ENCODE measurements at places on chromosomes 12 and 14.

GRCh38 chr12:124568431-124569374, 1.3 kb upstream of the NCOR2 start:
- DNase-seq = no peak

DNA sequence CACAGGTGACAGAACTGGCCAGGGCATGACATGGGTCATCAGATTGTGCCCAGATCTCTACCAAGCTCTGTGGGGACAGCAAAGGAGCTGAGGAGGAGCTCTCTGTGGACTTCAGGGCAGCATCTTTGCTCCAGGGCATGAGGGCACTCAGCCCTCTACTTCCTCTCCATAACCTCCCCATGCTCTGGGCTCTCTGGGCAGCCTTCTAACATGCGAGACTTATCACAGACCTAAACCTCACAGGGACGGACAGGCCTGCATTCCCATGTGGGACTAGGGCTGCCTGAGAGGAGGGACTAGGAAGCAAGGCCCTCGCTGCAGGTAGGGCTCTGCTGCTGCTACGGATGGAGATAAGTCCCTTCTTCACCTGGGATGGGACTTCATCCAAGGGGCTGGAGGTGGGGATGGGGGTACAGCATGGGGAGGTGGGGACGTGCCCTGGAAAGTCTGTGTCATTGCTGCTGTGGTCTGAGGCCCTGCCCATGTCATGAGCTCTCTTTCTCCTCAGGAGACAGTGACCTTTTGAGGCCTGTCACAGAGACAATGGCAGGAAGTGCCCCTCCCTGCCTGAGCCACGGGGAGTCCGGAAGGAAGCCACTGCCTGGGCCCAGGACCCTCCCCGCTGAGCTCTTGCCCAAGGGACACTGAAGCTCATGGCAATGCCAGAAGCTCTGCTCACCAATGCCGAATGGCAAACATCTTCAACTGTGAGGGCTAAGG, 44.1 kb downstream of the PITPNM2 start:
- DNase-seq = peak; percentile 65

DNA sequence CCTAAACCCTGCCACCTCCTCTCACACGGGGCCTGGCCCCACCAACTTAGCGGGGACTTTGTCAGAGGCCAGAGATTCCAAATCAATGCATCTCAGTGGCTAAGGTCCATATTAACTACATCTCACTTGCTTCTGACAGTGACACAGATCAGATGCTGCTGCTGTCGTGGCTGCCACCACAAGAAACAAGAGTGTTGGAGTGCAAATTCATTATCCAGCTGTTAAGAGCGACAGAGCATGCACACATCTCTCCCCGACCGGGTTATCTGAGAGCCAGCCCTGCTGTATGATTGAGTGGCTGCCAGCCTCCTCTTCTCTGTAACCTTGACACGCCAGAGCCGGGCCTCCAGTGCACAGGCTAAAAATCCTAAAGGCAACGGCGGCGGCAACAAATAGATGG, 40.2 kb downstream of the SPRING1 start:
- DNase-seq = no peak

DNA sequence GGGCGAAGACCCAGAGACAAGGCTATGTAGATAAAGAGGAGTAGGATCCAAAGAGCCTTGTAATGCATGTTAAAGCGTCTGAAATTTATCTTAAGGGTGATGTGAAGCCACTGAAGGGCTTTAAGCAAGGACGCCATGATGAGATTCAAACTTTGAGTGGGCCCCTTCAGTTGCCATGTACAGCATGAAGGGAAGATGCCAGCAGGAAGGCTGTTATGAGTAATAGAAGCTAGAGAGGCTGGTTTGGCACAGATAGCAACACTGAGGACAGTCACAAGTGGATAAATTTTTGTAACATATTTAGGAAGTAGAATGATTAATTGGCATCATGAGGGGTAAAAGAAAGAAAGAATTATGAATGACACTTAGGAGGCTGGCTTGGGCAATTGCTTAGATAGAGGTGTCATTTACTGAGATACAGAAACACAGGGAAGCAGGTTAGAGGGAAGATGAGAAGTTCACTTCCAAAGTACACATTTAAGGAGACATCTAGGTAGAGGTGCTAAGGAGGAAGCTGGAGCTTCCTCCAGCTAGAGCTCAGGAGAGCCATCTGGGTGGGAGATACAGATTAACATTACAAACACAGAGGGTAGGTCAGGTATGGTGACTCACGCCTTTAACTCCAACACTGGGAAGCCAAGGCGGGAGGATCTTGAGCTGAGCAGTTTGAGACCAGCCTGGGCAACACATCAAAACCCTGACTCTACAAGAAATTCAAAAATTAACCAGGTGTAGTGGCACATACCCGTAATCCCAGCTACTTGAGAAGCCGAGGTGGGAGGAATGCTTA, 13.7 kb downstream of the ATG2B start:
- no peak for DNase-seq

DNA sequence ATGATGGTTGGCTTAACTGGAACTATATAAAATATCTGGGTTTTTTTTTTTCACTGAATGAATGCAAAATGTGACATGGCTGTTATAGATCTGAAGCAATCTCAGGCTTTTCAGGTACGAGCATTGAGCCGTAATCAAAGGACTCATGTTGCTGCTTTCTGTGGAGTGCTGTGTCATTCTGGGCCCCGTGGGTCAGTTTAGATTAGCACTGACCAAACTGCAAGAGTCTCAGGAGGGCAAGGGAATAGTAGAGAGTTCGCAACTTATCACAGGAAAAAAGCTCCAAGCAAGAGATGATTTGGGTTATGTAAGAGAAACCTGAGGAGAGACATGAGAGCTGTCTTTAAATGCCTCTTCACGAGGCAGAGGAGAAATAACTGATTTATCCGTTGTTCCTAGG, 59.1 kb downstream of the UBR7 start:
- DNase-seq = no peak

- DNase-seq = no peak
Observed at GRCh38 chr12:39112064-39112463, 206.7 kb upstream of the CPNE8 start.

DNA sequence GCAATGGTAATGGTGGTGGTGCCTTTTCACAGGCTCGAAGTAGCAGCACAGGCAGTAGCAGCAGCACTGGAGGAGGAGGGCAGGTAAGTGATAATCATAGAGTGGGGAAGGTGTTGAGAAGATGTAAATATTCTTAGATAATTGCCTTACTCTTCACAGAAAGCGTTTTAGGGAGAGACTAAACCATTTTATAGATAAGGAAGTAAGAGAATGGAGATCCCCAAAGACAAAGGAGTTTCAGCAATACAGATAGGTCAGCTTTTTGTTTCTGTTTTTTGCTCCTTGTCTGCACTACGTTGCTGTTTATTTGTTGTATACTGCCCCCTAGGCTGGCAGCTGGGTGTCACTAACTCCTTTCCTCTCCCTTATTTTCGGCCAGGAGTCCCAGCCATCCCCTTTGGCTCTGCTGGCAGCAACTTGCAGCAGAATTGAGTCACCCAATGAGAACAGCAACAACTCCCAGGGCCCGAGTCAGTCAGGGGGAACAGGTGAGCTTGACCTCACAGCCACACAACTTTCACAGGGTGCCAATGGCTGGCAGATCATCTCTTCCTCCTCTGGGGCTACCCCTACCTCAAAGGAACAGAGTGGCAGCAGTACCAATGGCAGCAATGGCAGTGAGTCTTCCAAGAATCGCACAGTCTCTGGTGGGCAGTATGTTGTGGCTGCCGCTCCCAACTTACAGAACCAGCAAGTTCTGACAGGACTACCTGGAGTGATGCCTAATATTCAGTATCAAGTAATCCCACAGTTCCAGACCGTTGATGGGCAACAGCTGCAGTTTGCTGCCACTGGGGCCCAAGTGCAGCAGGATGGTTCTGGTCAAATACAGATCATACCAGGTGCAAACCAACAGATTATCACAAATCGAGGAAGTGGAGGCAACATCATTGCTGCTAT, 2.0 kb downstream of the SP1 start:
- DNase-seq = peak; percentile 77

DNA sequence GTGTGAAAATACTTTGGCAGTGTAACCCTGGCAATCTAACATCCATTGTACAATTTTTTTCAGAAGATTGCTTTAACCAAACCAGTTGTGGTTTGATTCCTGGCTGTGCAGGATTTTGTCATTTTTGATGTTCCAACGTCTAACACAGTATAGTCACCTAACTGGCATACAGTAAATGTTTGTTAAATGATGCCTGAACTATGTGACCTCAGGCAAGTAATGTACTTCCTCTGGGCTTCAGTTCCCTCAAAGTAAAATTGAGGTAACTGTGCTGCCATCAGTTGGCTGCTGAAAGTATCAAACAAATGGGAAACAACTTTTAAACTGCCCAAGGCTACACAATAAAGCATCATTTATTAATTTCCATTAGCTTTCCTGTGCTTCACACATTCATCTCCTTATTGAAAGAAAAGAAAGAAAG, 4.3 kb downstream of the TM7SF3 start:
- DNase-seq = no peak

GRCh38 chr12:66398931-66399910, 96.9 kb downstream of the HELB start:
- no peak for DNase-seq

DNA sequence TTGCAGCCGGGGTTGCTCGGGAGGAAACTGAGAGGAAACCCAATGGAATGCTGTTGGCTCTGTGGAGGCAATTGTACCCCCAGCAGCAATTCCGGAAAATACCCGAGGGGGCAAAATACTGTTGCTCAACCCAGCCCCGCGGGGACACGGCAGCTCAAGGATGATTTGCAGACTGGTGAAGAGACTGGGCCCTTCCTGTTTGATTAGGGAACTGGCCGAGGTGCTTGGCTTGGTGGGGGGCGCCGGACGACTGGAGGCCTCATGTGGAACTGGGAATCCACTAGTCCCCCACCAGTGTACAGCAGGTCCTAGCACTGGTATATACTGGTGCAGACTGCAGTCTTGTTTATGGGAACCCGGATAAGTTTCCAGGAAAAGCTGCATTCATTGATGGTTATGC, 10.3 kb upstream of the RNASE12 start:
- DNase-seq = no peak

GRCh38 chr12:22196236-22196635, 138.3 kb downstream of the ST8SIA1 start:
- DNase-seq = no peak

DNA sequence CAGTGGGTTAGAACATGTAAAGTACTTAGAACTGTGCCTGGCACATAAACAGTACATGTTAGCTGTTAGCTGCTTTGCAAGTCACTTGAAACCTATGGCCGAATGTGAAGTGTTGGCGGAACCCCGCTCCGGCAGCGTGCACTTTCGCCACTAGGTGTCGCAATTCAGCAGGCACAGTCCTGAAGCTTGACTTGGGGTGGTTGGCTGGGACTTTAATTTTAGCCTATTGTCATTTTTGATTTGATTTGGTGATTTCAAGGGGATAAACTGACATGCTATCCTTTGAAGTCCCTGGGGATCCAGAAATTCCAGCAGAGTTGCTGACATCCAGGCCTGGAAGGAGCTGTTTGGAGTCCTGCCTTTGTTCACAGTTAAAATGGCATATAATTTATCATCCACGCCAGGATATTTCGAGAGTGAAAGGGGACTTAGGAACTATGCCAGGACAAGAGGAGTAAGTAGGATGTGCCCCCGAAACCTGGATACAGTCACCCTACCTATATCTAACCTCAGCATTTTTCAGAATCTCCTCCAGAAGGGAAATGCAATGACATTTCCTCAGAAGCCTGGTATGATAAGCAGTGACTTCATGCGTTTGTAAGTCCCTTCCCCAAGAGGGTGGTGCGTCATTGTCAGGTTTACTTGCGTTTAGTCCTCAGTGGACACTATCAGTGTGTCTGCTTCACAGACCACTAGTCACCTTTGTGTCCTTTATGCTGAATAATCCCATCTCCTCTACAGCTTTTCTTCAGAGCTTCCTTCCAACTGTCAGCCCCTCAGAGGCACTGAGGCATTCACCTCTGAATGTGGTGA, 3.5 kb upstream of the TSPAN9 start:
- peak; percentile 73 for DNase-seq

- no peak for DNase-seq
Observed at GRCh38 chr14:105843444-105844046, 317.2 kb downstream of the TMEM121 start.

DNA sequence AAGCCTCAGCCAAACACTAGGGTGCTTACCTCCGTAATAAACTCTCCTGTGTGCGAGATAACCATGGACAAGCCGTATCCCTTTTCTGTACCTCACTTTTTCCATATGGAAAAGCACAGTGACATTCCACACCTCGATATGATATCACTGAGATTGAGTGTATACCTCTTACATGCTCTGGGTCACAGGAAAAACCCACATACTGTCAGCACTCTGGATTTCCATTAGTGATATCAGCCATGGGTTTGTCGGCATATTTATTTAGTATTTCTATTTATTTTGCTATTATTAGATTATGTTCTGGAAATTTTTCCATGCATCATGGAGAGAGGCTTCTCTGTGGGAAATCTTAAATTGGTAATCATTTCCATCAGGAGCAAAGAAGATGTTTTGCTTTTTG, 28.0 kb upstream of the DAAM1 start:
- no peak for DNase-seq

DNA sequence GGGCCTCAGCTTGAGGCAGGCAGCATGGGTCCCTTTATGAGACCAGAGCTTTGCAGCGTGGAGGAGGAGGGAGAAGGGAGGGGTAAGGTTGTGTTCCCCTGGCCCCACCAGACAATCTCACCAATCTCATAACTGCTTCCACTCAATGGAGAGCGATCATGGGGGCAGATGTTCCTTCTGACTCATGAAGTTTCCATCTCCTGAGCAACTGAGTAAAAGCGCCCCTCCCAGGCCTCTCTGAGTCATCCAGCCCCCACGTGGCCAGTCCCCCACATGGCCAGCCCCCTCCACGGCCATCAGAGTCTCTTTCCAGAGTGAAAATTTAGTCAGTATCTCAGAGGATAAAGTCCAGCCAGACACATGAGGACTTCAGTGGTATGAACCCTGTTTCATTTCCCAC, 39.2 kb upstream of the PLXNC1 start:
- DNase-seq = no peak

GRCh38 chr12:31431721-31432240, 105.8 kb upstream of the SINHCAF start:
- DNase-seq = no peak

DNA sequence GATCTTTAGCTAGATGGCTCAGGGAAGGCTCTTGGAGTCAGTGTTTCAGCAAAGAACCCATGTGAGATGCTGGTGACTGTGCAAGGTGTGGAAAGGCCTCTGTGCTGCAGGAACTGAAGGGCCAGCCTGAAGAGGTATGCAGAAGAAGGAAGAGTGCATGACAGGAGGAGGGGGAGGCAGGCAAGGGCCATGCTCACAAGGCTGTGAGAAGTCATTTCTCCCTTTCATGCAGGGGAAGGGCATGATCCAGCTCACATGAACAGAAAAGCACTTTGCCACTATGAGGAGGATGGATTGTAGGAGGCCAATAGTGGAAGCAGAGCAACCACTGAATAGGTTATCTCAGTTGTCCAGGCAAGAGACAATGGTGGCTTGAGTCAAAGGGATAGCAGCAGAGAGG, 83.7 kb downstream of the SSPN start:
- no peak for DNase-seq

- DNase-seq = no peak
Observed at GRCh38 chr14:57479197-57479596, 14.5 kb downstream of the CCDC198 start.

- DNase-seq = no peak
Observed at GRCh38 chr14:73660511-73660910, 15.7 kb downstream of the DNAL1 start.

- peak; percentile 7 for DNase-seq
Observed at GRCh38 chr12:31591380-31591901, 505 bp upstream of the DENND5B start.

- no peak for DNase-seq
Observed at GRCh38 chr12:115623764-115624334, 653.6 kb downstream of the MED13L start.

All from natural killer cell (primary cell).